Activated T-helper 1 cell treated with anti-CD3 and anti-CD28 coated beads, Interleukin-12 subunit alpha, Interleukin-12 subunit beta, Interleukin-2, Interleukin-4 antibody, amounts not matched to agents 30 ng/mL and 10 ng/mL and 1 ng/mL, durations not matched to agents 14 hours and 24 hours and 36 hours (primary cell): ENCODE measurements at places on chromosomes 1 and 21. TPM values are rescaled to one million over a fixed set of nuclear protein-coding genes. Genes with fewer than 3 reads are reported as not detected.
A peak's percentile ranks its signal among the peaks of the same experiment; 100 is the strongest.

DNA sequence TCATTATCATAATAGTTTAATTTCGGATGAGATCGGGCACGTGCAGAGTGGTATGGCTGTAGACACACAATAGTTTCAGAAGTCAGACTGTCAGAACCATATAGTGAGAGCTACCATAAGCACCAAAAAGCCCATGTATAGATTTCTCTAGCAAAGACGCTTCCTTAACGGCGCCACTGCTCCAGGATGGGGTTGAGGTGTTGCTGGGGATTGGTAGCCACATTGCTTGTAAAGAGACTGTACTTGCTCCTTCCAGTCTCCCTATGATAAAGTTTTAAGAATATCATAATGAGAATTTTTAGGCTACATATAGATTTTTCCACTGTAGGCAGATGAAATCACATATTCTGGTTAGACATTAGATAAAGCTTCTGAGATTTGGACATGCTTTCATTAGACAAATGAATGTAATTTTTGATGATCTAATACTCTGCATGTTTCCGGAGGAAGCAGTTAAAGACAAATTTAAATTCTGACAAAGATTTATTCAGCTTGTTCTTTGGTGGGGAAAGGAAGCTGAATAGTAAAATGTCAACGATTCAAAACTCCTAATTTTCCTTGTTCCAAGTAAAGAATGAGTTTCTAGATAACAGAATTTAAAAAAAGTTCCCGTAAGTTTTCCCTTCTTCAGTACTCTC lies 77.7 kb downstream of the MAP3K7CL start:
- DNase-seq, result no peak

DNA sequence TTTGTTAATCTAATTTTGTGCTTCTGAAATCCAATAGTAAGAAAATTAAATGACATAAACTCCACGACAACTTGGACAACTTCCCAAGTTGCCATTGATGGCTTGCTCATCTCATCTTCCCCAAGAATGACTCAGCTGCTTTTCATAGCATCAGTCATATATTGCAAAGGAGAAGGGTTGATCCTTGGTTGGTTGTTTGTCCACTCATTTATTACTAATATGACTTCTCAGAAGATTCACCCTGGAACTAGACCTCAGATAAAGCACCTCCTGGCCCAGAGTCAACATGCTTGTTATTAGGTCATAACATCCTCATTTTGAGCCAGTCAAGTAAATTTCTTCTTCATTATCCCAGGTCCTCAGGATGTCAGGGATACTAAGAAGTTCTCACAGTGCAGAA lies 2.3 kb upstream of the LCE3D start:
- no peak for DNase-seq

DNA sequence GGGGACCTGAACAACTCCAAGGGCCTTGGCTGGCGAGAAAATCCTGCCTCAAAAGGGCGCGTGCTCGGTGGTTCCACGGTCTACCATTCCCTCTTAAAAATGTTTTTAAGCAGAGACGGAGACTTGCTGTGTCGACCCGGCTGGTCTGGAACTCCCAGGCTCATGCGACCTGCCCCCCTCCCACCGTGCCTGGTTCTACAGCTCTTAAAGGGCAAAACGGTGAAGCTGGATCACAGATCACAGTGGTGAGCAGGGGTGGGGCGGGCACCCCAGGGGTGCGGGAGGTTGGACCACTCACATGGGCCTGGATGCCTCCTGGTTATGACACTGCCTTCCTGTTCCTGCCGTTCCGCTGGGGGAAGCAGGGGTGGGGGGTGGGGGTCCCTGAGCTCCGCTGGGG lies 4.2 kb upstream of the C1orf159 start:
- no peak for DNase-seq

GRCh38 chr1:56436912-56437417 lies 142.4 kb downstream of the PLPP3 start:
- no peak for DNase-seq

DNA sequence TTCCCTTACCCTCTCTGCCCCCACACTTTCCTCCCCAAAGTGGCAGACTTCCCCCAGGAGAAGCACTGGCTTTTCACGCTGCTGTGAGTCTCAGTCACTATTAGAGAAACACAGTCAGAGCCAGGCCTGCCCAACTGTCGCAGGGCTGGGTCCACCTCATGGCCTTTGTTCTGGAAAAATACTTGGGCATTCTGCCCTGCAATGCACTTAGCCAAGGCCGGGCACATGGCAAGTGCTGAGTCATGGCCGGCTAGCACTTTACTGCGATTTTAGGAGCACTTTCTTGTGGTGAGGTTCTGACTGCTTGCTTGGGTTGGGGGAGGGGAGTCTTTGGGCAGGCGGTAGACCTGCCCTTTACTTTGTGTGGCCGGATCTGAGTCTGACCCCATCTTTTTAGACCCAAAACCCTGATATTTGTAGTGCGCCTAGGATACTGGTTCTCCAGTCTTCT lies 7.7 kb downstream of the EPHX1 start:
- DNase-seq, result no peak

DNA sequence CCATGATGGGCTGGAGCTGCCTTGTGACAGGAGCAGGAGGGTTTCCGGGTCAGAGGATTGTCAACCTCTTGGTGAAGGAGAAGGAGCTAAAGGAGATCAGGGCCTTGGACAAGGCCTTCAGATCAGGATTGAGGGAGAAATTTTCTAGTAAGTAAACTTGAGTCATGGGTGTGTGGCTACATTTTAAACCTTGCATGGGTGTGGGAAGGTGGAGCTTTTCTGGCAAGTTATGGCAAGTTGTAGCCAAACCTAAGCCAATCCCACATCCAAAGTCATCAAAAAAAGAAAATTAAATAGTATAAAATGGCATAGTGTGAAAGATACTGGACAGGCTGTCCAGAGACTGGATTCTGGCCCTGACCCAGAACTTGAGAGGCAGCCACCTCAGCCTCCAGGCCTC lies 39.8 kb upstream of the HSD3B1 start:
- no peak for DNase-seq

GRCh38 chr1:31788825-31789256 lies 24.7 kb upstream of the ADGRB2 start:
- DNase-seq, result peak; percentile 19

BARHL2 gene
- not detected in 2 replicates for total RNA-seq
